MCF 10A (cell line): ENCODE measurements at places on chromosomes 16 and 17.

- no peak for DNase-seq
These were observed 55.3 kb downstream of the RBFOX3 start for GRCh38 chr17:79555543-79555942.

GRCh38 chr16:78706637-78707036, 607.2 kb downstream of the WWOX start:
- DNase-seq: no peak

GRCh38 chr16:68802190-68802589, 41.1 kb upstream of the TANGO6 start:
- DNase-seq: no peak

- no peak for DNase-seq
These were observed 85.9 kb upstream of the CHMP6 start for GRCh38 chr17:80905586-80906230.

GRCh38 chr16:75621170-75621477, 2.0 kb downstream of the ADAT1 start:
- DNase-seq: peak; percentile 46

DNA sequence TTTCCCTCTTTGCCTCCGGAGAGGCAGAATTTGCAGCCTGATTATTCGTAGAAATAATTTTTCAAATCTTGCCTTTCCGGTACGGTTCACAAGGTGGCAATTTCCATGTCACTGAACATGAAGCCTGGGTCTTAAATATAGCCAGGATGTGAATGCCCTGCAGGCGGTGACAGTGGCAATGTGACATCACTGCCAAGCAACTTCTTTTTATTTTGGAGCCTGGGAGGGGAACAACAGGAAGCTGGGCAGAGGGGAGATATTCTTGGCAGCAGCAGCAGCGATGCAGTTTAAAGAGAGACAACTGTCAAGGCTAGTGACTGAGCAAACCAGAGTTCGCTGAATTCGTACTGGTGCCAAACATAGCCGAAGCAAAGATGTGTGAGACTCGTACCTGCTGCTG, 171.1 kb downstream of the SNX29 start:
- no peak for DNase-seq

GRCh38 chr17:33209671-33210070, 83.4 kb downstream of the ASIC2 start:
- no peak for DNase-seq

DNA sequence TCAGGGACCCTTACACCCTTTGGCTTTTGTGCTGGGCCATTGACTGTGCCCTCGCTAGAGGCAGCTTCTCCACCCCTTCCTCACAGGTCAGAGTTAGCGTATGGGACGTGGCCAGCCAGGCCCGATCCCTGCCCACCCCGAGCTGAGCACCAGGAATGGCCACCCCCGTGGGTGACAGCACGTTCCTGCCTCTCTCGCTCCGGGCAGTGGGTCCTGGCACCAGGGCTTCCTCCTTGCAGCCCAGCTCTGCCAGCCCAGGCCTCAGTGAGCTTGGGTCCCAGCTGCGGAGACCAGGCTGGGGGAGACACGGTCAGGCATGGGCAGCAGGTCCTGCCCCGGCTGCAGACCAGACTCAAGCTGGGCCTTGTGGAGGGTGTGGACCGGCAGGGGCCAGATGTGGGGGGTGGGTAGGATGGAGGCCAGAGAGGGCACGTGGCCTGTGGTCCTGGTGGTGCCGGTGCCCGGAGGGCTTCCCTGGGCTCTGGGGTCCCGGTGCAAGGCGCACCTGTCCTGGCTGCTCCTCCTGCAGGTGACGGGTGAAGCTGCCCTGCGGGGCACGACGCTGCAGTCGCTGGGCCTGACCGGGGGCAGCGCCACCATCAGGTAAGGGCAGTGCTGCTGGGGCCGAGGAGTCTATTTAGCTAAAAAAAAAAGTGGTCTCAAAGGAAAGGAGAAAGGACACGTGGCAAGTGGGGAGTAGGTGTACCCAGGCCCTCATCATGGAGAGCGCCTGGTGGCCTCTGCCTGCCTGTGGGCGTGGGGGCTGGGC, 18.2 kb downstream of the ASPSCR1 start:
- DNase-seq: no peak

DNA sequence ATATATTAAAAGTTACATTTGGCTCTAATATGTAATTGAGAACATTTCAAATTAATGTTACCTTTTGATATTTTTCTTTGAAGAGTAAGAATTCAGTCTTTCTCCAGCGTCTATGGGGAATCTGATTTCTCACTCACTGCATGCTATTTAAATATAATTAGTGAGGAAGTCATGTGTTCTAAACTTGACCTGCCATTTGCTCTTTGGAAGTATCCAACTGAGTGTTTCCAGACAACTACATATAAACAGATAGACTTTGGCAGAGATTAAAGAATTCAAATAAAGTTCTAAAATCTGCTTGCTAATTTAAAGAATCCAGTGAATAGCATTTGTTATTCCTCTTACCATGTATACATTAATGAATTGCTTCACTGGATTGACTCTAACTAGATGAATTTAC, 23.5 kb downstream of the OMG start:
- DNase-seq: no peak

DNA sequence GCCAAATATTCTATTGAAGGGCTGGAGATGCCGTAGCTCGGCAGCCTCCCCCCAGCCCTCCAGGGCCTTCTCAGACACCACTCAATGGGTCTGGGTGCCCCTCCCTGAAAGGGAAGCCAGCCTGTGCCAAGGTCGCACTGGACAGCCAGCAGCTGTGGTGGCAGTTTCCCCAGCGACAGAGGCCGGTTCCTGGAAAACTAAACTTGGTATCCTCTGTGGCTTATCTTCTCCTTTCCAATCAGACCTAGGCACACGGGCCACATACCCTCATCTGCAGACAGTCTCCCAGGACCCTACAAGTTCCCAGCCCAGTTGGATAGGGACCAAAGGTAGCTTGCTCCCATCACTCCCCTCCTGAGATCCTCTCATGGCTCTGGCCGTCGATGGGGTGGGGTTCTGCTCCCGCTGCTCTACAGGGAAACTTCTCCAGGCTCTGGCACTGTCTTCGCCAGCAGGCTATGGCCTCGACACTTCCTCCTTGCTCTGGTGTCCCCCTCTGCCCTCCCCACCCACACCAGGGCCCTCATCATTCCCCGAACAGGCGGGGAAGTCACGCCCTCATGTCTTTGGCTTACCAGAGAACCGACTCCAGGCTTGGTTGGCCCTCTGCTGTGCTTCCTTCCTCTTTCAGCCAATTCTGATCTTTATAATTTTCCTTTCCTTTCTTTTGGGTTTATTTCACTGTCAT, 18.3 kb upstream of the IL21R start:
- DNase-seq: no peak

GRCh38 chr17:81940538-81941483, 3.7 kb upstream of the PYCR1 start:
- no peak for DNase-seq

DNA sequence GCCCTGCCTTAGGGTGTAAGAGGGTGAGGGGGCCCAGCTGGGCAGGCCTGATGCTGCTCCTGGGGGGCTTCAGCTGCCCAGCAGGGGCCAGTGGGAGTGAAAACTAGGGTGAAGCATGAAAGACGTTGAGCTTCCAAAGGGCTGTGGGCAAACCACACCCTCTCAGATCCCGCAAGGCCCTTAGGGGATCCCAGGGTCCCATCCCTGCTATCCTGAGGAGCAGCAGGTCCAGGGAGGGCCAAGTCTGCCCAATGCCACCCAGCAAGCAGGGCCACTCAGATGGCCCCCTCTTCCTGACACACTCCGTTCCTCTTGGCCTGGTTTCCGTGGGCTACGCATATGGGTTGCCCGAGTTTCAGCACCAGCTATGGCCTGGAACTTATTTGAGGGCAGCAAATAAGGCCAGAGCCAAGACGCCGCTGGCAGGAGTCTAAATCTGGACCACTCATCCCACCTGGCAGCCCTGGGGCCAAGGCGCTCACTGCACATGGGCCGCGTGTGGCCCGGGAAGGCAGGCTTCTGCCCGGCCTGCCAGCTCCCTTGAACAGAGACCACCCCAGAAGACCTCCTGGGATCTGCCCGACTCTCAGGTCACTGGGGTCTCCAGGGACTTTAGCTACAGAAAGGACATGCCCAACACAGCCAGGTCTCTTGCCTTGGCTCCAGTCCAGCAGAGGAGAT, 4.2 kb downstream of the ATP2A3 start:
- no peak for DNase-seq

GRCh38 chr16:1261131-1261892, 5.4 kb downstream of the TPSD1 start:
- DNase-seq: no peak

DNA sequence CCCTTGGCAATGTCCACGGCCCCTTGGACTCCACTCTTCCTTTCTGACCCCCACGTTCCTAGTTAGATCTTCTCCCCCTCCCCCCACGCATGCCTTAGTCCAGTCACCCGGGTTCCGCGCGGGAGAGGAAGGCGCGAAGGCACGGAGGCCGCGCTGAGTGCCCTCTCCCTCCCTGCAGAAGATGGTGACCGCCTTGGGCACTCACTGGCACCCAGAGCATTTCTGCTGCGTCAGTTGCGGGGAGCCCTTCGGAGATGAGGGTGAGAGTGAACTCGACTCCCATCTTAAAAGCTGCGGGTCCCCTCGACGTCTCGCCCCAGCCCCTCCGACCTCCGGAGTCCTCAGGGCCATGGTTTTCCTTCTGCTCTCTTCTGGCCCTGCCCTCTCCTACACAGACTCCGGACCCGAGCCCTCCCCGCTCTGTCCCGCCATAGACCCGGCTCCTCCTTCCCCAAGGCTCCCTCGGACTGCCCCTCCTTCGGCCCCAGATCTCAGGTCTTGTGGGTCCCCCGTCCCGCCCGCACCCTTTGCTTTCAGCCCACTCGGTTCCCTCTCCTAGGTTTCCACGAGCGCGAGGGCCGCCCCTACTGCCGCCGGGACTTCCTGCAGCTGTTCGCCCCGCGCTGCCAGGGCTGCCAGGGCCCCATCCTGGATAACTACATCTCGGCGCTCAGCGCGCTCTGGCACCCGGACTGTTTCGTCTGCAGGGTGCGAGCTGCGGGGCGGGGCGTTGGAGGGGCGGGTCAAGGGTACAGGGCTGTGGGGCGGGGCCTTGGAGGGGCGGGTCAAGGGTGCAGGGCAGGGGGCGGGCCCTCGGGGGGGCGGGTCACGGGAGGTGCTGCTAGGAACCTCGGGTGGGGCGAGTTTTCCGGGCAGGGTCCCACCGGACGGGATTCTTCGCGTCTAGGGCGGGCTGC, 4.6 kb downstream of the TGFB1I1 start:
- DNase-seq: no peak

DNA sequence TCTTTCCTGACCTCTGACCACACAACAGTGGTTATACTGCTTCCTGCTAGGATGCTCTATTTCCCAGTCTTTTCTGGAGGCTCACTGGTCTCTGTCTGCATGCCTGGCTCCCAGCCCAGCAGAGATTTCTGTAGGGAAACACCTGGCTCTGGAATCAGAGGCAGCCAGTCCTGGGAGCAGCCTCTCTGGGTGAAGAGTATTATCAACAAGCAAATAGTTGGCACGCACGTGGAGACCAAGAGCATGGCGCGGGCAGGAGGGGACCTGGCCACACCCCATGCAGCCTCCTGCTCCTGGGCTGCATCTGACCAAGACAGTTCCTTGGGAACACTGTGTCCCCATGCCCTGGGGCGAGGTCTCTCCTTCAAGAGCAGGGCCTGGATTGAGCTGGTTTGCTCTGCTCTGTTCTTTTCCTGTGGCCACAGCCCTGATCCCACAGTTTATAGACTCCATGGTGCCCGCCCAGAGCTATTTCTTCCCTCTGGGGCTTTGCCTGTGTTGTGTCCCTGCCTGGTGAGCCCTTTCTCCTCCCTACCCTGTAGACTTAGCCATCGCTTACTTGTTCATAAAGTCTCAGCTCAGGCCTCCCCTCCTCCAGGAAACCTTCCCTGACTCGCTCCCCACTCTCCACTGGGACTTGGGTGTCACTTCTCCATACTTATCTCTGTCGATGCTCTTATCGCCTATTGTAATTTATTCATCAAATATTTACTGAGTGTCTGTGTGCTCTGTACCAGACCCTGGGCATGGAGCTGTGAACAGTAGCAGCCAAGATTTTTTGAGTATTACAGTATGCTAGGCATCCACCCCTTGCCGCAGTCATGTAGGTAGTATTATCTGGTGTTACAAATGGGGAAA, 60.6 kb downstream of the SCNN1B start:
- peak; percentile 95 for DNase-seq

GRCh38 chr17:41512546-41513167, 6.0 kb downstream of the KRT15 start:
- DNase-seq: no peak

DNA sequence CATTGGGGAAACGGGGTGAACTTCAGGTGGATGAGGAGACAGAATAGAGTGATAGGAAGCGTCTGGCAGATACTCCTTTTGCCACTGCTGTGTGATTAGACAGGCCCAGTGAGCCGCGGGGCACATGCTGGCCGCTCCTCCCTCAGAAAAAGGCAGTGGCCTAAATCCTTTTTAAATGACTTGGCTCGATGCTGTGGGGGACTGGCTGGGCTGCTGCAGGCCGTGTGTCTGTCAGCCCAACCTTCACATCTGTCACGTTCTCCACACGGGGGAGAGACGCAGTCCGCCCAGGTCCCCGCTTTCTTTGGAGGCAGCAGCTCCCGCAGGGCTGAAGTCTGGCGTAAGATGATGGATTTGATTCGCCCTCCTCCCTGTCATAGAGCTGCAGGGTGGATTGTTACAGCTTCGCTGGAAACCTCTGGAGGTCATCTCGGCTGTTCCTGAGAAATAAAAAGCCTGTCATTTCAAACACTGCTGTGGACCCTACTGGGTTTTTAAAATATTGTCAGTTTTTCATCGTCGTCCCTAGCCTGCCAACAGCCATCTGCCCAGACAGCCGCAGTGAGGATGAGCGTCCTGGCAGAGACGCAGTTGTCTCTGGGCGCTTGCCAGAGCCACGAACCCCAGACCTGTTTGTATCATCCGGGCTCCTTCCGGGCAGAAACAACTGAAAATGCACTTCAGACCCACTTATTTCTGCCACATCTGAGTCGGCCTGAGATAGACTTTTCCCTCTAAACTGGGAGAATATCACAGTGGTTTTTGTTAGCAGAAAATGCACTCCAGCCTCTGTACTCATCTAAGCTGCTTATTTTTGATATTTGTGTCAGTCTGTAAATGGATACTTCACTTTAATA, 7.0 kb upstream of the TMEM235 start:
- DNase-seq: no peak

GRCh38 chr17:78475211-78475610, 96.8 kb downstream of the PGS1 start:
- no peak for DNase-seq

GRCh38 chr16:65024767-65025178, 97.1 kb downstream of the CDH11 start:
- DNase-seq: no peak

DNA sequence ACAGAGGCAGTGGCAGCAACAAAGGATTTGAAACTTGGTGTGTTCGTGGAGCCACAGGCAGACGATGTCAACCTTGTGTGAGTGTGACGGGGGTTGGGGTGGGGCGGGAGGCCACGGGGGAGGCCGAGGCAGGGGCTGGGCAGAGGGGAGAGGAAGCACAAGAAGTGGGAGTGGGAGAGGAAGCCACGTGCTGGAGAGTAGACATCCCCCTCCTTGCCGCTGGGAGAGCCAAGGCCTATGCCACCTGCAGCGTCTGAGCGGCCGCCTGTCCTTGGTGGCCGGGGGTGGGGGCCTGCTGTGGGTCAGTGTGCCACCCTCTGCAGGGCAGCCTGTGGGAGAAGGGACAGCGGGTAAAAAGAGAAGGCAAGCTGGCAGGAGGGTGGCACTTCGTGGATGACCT, 25.5 kb downstream of the STH start:
- no peak for DNase-seq

- no peak for DNase-seq
These were observed 212.7 kb upstream of the PMFBP1 start for GRCh38 chr16:72384651-72385050.
